ENCODE measurements at places on chromosomes 13 and 19. TPM values are rescaled to one million over a fixed set of nuclear protein-coding genes. Genes with fewer than 3 reads are reported as not detected.
A peak's percentile ranks its signal among the peaks of the same experiment; 100 is the strongest.

The NMRK2 gene
- total RNA-seq: not detected

The PCDH20 gene
- total RNA-seq: 0.16 TPM

The ZNF625 gene
- 1.8 TPM for total RNA-seq

The ELAVL3 gene
- not detected for total RNA-seq

The ZNF415 gene
- 0.28 TPM for total RNA-seq

The SGCG gene
- total RNA-seq: 0.24 TPM

DNA sequence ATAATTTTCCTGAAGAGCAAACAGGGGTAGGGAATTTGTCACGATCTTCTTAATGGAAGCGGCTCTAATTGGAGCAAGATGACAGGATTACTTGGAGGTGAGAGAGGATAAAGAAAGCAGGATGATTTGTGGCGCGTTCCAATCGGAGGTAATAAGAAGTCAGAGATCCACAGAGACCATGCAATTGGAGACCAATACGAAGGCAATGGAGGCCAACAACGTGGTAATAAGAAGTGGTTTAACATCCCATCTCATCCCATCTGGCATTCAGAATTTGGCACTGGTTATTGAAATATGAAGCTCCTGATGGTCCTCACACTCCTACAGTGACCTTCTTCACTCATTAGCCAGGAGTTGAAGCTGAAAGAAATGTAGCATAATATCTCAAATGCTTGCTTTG is 130.6 kb downstream of the DLEU7 start:
- ATAC-seq: no peak

DNA sequence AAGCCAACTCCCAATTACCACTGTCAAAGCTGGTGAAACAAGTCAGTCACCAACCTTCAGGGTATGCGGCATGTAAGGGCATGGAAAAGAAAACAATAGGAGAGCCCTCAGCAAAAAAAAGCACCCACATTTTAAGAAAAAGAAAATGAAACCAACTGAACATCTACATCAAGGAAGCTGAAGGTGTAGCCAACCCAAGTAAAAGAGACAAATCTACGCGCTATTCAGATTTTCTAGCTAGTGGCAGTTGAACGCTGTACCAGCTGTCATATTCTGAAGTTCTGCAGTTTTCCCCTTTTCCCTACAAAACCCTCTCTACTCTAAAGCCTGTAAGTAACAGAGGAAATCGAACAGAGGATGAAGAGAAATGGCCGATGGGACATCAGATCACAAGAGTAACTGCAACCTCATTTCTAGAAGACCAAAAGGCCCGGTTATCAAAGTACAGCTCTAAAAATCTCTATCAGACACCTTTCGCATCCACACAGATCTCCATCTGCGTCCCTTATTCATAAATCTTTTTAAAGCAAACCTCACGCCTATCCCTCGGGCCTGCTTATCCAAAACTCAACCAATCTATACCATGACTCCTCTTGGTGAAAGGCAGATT is 1.4 kb downstream of the MYCBP2 start:
- ATAC-seq: peak; percentile 19

DNA sequence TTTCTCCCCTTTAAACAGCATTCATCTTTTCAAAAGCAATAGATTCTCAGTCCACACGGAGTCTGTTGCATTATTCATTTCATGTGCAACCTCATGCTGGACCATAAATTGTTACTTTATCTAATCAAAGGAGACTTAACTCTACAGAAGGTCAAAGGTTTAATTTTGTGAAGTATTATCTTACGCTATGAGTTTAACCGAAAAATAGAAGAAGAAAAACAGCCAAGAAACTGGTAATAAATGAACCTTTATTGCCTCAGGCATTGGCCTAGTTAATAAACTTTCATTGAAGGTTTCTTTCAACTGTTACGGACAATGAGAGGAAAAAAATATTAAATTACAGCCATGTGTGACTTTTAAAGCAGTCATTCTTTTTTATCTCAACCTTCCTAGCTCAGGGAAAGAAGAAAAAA is 223.6 kb downstream of the DACH1 start:
- no peak for ATAC-seq

DNA sequence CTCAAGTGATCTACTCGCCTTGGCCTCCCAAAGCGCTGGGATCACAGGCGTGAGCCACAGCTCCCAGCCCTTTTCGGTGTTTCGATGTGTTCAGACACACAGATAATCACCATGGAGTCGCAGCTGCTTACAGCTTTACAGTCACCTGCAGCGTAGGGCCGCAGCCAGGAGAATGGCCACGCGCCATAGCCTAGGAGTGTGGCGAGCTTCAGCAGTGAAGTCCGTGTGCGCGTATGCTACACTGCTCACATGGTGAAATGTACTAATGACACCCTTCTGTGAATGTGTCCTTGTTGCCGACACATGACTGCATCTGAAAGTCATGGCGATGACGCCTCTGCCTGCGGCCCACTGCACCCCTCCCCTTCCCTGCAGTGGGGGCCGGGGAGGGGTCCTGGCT is 23.6 kb downstream of the AP3D1 start:
- ATAC-seq: no peak

DNA sequence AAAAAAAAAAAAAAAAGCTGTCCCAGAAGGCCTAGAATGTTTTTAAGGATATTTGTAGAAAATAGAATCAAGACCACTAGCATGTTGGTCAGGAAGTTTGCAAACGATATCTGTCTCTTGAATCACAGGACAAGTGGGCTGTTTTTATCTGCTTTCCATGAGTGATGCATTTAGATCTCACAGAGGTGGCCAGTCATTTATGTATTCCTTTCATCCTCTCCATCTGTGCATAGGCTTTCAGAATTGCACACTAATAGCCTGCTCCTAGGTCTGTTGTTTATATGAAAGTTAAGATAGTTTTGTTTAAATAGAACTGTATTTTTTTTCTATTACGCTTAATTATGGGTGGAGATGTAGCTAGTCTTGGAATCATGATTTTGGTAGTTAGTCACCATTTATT is 289.5 kb downstream of the SHISA2 start:
- no peak for ATAC-seq

- ATAC-seq: no peak
These were observed 303.4 kb downstream of the SLC7A1 start for GRCh38 chr13:29292045-29292444.

- no peak for ATAC-seq
These were observed 1.7 kb downstream of the EEF2 start for GRCh38 chr19:3983542-3983914.

GRCh38 chr19:38616265-38616664 is 1.5 kb downstream of the MAP4K1 start:
- ATAC-seq: no peak

DNA sequence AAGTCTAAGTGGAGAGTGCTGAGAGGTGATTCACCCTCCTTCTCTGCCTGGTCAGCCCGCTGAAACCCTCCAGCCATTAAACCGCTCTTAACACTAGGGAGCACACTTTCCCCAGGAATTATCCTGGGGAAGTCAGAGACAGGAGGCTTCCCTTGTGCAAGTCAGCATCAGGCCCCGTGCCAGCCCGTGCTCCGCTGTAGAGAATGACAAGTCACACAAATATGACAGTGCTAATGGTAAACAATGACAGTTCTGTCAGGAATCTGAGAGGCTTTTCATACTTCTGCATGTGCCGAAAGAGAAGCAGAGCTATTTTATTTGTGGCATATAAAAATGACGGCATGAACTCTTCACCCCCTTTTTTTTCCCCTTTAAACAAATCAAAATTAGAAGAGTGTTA is 816.9 kb upstream of the SLC10A2 start:
- ATAC-seq: peak; percentile 88

DNA sequence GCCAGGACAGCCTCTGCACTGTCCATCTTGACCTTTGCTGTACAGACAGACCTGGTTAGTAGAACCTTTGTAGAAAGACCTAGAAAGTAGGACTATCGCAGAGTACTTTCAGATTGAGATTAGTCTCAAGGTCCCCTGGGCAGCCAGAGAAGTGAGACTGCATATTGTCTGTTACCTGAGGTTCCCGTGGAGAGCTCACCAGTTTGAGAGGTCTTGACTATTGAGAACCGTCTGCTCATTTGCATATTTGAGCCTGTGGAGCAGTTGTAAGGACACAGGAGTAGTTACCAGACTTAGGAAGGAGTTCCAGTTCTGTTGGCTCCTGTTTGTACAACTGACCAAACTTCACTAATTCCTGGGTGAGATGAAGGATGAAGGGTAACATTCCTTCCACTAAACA is 66.2 kb downstream of the SPATA13 start:
- ATAC-seq: no peak

- peak; percentile 26 for ATAC-seq
These were observed 94.3 kb downstream of the NHLRC3 start for GRCh38 chr13:39132286-39133230.

DNA sequence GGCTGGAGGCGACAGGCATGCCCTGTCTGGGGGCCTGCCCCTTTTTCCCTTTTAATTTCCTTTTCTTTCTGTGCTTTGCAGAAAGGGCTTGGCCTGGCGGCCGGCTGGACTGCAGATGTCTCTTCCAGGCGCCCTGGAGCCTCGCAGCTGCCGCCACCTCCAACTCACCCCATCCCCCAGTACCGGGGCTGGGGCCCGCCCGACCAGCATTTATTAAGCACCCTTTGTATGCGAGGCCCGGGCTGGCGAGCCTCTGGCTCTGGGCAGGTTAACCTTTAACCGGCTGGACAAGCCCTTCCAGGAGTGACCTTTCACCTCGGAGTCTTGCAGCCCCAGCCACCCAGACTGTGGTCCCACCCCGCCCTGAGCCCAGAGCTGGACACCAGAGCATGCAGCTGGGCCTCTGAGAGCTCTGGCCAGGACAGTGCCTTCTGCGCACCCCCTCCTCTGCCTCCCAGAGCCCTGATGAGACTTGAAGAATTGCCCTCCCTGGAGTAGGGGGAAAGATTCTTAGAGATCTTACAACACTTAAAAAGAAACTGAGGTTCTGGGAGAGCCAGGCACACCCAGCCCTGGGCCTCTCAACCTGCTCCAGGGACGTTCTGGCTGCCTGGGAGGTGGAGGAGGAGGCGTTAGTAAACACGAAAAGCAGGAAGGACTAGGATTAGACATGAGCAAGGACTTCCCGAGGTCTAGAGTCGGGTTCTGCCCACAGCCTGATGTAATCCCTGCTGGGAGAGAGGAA is 1.1 kb upstream of the NR2F6 start:
- ATAC-seq: peak; percentile 60

GRCh38 chr13:93216122-93216521 is 10.5 kb upstream of the GPC6 start:
- no peak for ATAC-seq
